ENCODE measurements at places on chromosomes 4 and X.

GRCh38 chr4:67871867-67872266, 11.9 kb downstream of the TMPRSS11D start:
- DNase-seq, result no peak

GRCh38 chr4:153399358-153399757, 54.9 kb downstream of the MND1 start:
- no peak for DNase-seq

GRCh38 chrX:151815398-151815797, 80.9 kb downstream of the CNGA2 start:
- DNase-seq, result no peak

DNA sequence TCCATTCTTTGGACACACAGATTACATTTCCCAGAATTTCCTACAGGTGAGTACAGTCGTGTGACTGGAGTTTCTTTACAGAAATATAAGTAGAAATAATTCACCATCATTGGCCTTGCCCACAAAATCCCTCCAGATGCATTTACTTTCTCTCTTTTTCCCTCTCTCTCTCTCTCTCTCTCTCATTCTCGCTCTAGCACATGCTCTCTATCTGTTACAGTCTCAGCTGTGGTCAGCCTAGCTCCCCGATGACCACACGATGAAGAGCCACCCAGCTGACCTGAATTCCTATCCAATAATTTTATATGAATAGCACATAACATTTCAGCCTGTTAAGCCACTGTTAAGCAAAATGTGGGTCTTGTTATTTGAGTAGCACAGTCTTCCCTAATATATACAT, 507.9 kb downstream of the PCDH7 start:
- DNase-seq, result no peak

DNA sequence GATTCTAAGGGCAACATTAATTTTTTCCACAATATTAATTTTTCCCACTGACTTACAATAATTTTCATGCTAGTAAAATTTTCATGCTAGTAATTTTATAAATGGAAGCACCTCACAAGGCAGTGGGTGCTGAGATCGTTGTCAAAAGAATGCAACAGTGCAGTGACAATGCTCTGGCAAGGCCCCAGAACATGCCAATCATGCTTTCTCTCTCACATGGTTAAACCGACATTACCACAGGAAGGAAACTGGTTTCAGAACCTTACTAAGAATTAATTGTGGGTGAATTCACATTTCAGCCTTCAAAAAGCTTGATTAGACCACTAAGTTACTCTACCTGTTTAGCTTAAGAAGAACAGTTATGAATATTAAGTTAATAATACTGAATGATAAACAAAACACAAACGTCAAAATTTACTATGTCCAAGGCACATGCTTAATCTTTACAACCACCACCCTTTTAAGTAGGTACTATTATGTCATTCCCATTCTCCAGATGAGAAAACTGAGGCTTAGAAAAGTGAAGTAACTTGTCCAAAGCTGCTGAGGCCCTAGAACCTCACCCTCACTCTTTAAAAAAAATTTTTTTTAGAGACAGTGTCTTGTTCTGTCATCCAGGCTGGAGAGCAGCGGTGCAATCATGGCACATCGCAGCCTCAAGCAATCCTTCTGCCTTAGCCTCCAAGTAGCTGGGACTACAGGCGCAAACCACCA, 10.0 kb upstream of the OPHN1 start:
- DNase-seq, result no peak

GRCh38 chrX:72347366-72347765, 41.7 kb upstream of the CITED1 start:
- no peak for DNase-seq
